Muscle of leg (tissue), 16 donors: ENCODE measurements at places on chromosomes 2 and 18.
A peak's percentile ranks its signal among the peaks of the same experiment; 100 is the strongest.

DNA sequence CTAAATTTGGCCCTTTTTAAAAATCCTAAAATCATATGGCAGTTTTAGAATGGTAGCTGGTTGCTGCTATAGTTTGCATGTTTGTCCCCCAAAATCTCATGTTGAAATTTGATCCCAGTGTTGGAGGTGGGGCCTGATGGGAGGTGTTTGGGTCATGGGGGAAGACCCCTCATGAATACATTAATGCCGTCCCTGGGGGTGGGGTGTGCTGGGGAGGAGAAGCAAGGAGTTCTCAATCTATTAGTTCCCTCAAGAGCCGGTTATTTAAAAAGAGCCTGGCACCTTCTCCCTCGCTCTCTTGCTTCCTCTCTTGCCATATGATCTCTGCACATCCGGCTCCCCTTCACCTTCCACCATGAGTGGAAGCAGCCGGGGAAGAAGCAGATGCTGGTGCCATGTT, 20.8 kb downstream of the GPATCH11 start:
- DNase-seq: no peak

- DNase-seq: no peak
These were observed 26.5 kb downstream of the STEAP3 start for GRCh38 chr2:119249855-119250717.

DNA sequence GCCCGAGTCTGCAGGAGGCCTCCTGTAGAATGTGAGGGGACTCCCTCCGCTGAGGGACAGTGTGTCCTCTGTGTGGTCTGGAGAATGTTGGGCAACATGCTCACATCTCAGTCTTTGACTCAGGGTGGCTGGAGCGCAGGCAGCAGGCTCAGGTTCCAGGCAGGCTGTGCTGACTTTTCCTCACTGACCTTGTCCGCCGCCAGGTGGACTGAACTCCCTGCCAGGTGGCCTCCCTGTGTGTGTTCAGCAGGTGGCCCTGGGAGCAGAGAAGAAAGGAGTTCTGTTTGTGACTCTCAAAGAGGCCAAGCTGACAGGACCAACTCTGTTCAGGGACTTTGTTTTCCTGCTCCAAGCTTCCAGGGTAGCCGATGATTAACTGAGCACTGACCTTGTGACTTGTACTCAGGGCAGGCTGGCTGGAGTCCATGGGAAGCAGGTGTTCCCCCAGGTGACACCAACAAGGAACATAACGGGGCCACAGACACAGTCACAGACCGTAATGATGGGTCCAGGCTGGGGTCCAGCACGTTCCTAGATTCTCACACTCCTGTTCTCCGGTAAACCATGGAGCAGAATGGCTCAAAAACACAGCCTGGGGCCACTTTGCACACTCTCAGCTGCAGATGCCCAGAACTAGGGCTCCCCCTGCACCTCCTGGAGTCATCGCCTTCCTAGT, 439.8 kb downstream of the RNF144A start:
- DNase-seq: no peak

GRCh38 chr18:70261141-70261788, 27.6 kb upstream of the SOCS6 start:
- DNase-seq: no peak

DNA sequence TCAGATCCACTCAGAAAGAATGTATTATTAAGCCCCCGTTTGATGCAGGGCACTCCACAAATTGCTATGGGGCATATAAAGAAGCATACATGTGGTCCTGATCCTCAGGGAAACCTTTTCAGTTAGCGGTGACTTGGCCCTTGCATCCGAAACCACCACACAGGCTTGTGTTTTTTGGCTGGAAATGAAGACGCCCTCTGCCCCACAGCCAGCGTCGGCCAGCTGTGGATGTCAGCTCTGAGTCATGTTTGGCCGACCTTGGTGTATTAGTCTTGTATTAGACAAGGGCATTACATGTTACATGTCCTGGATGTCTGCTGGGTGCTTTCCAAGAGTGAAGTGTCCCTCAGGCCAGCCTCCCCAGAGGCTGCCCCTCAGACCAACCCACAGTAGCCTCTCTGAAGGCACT, 107.6 kb upstream of the MAP3K20 start:
- peak; percentile 58 for DNase-seq

GRCh38 chr2:130831356-130831755, 5.4 kb upstream of the ARHGEF4 start:
- no peak for DNase-seq

DNA sequence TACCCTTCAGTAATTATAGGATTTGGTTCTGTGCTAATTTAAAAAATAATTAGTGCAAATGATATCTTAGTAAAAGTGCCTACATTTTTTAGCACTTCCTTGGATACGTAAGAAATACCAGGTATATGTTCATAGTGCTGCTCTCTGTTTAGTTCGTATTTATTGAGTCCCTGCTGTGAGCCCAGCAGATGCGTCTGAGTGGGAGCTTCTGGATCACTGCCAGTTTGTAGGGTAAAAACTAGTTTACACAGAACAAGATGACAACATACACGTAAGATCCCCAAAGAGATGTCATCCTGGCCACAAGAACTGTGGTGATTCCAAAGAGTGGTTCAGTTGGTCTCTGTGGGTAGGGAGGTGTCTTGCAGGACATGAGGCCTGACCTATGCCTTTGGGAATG, 103.2 kb downstream of the CTIF start:
- DNase-seq: no peak

DNA sequence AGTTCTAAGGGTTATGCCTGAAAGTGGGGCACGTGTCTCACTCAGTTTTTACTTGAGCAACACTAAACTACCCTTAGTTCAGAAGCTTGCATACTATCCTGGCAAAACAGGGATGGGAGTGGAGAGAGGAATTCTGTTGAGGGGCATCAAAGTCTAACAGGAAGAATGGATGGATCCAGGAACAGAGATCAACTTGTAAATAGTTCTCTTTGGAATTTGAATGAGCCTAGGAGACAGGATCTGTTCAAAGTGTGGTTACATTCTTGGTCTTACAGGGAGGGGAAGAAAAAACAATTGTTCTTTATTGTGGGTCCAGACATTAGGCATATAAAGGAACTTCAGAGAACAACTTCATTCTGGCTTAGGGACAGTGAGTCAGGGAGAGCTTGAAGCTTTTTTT, 560.2 kb downstream of the CNTNAP5 start:
- no peak for DNase-seq

DNA sequence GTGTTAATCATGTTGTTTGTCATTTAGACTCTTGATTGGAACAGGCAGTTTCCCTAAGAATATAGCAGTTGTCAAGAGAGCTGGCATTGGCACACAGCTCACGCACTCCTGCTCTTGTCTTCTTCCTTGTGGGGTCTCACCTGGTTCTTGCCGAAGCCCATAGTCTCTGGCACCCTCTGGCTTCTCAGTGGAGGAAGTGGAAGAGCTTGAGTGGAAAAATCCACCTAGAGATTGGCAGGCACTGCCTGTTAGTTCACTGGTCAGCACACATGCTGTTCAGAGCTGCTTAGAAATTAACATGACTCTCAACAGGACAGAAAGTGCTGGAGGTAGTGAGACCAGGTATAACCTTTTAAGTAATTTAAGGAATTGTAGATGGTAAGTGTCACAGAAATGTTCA, 28.3 kb downstream of the SCTR start:
- DNase-seq: no peak

DNA sequence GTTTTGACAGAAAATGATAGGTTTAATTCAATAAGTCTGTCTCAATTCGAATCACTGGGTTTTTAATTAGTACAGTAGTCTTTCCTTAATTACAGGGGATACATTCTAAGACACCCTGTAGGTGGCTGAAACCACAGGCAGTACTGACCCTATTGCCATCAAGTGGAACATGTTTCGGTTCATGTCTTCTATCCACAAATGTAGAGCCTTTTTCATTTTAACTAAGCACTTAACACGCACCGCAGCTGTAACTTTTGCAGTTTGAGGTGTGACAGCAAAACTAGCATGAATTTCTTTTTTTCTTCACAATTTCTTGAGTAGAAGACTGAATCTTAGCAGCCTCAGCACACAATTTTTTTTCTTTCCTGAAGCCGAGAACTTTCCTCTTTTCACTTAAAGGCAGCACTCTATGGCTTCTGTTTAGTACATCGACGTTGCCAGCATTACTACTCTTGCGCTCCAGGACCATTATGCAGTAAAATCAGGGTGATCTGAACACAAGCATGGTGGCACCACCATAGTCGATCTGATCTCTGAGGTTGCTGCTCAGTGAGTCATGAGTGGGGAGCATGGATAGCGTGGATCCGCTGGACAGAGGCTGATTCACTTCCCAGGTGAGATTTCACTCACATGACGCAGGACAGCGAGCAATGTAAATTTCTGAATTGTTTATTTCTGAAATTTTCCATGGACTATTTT, 805.1 kb downstream of the RNF144A start:
- no peak for DNase-seq

DNA sequence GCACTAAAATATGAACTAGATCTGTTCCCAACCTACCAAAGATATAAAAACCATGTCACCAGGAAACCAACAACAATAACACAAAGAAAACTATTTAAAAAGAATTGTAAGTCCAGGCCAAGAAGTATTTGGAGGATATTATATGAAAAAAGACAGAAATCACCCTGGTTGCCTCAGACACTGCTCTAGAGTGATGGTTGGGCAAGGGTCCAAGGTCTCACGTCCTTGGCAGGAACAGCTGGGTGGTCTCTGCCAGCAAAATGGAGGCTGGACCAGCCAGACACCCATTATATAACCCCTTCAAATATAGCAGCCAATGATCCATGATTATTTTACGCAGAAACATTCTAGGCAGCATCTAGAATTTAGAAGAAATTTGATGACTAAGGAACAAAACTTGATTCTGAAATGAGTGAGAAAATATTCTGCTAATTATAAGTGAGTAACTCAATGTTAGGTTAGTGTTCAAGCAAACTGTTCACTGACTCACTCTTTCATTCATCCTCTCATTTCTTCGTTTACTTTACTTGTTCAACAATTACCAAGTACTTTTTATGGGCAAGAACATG, 35.4 kb downstream of the MRPL35 start:
- no peak for DNase-seq

GRCh38 chr2:65522922-65523321, 90.5 kb upstream of the SPRED2 start:
- no peak for DNase-seq

- peak; percentile 57 for DNase-seq
These were observed 100.7 kb downstream of the ICOS start for GRCh38 chr2:204037286-204037685.

DNA sequence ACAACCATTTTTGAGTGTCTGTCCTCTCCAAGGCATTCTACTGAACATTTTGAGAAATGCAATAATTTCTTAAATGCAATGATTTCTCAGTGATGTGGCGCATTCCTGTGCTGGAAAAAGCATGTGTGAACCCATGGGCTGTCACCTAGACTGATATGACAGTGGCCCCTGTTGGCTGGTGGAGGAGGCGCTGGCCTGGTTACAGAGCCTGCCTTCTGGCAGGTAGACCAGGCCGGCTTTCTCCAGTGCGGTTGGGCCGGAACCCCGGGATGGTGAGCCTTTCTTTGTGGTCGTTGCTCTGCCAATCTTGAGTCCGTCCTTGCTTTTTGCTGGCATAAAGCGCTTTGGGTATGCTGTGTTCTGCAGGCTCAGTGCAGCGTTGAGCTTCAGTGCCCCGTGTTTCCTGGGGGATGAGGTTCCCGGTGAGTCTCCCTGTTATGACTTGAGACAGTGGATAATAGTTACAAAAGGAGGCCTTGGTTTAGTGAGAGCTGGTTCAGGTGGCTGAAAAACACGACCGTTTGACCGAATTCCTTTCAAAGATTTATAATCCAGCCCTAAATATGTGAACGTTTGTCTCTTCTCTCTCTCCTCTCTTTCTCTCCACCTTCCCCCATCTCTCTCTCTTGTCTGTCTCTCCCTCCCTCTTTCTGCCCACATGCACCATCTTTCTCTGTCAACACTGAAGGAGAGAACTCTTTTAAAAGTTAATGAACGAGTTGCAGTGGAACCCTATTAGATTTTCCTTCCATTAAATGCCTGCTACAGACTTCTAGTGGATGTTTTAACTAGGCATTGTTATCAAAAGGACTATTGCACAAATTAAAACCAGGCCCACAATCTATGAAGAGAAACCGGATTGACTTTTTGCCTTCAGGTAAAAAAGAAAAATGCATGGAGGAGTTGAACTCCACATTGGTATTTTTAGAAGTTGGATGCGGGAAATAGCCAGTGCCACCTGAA, 34.0 kb downstream of the TSHZ1 start:
- no peak for DNase-seq

DNA sequence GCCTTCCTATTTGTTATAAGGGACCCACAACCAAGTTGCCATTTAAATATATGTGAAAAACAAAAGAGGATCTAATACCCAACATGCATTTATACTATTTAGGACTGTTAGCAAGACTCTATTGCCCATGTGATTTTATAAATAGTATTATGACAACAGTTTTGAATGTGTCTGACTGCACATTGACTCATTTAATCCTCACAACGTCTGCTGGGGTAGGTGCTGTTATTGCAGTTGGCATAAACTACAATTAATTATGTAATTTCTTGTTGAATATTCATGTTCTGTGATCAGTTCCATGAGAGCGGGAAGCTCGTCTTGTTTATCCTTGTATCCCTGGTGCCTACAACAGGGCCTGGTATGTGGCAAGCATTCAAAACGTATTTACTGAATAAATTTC, 53.7 kb downstream of the SH2D6 start:
- DNase-seq: no peak

DNA sequence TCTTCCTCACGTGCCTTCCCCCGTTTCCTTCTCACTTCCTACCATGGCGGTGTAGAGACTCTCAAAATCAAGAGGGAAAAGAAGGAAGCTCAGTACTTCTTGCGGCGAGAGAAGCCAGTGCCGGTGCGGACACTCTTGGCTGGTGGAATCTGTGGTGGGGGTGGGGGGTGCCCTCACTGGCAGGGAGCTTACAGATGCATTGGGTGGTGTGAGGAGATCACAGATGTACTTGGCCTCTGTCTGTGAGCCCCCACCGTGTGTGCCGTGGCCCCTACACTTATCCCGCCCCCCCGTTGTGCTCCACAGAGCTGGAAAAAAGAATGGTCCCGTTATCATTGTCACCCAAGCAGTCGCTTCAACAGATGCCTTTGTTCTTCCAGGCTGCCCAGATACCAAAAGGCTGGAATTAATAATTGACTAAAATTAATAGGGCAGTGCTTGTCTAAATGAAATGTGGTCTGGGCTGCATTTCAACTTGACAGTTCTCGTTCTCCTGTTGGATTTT, 79.8 kb downstream of the VAPA start:
- no peak for DNase-seq

GRCh38 chr2:43375746-43376522, 149.5 kb upstream of the ZFP36L2 start:
- no peak for DNase-seq

GRCh38 chr2:165499131-165499530, 29.6 kb downstream of the CSRNP3 start:
- peak; percentile 7 for DNase-seq

GRCh38 chr2:120225549-120226065, 2.4 kb upstream of the TMEM185B start:
- DNase-seq: no peak

DNA sequence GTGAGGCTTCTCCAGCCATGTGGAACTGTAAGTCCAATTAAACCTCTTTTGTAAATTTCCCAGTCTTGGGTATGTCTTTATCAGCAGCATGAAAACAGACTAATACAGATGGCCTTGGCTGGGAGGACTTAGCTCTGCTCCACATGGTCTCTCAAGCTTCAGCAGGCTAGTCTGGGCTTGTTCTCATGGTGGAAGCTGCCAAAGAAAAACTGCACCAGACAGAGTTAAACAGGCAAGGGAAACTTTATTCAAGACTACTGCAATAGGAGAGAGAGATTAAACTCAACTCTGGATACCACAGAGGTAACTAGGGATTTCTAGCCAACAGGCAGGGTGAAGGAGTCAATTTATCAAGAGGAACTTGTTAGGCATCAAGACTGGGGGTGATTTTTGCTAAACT, 142.1 kb downstream of the CABLES1 start:
- no peak for DNase-seq
